AG09319 (cell line): ENCODE measurements at places on chromosomes 16 and 17.

DNA sequence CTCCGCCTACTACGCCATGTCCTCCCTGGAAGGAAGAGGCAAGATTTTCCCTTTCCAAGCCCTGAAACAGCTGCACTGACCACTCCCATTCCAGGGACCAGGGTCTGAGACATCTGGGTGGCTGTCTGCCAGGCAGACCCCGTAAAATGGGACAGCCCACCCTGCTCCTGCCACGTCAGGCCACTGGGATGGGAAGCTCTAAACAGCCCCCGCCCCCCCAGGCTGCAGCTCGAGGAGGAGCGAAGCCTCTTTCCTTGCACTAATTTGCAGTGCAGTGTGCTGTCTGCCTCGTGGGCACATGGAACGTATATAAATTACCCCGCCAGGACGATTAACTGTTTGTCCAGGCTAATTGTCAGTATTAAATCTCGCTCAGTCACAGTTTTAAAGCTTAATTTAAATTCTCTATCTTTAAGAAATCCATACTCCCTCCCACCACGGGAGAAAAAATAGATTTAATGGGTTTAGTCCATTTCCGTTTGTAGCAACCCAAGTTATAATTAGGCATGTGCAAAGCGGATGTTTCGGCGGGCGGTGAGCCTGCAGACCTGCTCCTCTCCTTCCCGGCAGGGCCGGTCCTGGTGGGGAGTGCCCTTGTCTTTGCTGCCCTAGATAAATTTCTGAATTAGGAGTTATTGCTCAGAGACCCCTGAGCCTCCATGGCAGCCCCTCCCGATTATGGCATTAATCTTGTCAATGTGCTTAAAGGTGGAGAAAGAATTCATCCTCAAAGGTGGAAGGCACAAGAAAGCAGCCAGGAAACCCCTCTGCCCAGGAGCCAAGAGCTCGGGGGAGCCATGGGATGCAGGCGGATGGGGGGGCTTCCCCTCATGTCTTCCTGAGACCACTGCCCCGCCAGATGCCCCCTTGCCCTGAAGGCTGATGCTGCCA lies 268.0 kb upstream of the TNRC6C start:
- DNase-seq = no peak

- DNase-seq = no peak
Measured at GRCh38 chr17:68694791-68695485, 93.8 kb upstream of the FAM20A start.

GRCh38 chr17:7823581-7824001 lies 10.4 kb upstream of the KDM6B start:
- DNase-seq = no peak

DNA sequence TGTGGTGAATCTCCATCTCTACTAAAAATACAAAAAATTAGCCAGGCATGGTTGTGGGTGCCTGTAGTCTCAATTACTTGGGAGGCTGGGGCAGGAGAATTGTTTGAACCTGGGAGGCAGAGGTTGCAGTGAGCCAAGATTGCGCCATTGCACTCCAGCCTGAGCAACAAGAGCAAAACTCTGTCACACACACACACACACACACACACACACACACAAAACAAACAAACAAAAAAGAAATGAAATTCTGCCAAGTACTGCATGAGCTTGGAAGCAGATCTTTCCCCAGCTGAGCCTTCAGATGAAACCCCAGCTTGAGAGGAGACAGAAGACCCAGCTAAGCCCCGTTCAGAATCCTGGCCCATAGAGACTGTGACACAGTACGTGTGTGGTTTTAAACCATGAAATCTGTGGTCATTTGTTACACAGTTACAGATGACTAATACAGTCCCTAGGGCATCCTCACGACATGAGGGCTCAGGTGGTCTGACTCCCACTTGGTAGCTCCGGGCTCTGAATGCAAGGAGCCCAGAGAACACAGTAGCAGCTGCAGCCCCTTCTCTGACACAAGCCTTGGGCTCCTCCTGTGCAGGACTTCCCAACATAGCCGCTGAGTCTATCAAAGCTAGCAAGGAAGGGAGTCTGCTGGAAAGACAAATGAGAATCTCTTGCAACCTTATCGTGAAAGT lies 132.8 kb downstream of the SEC14L1 start:
- no peak for DNase-seq

DNA sequence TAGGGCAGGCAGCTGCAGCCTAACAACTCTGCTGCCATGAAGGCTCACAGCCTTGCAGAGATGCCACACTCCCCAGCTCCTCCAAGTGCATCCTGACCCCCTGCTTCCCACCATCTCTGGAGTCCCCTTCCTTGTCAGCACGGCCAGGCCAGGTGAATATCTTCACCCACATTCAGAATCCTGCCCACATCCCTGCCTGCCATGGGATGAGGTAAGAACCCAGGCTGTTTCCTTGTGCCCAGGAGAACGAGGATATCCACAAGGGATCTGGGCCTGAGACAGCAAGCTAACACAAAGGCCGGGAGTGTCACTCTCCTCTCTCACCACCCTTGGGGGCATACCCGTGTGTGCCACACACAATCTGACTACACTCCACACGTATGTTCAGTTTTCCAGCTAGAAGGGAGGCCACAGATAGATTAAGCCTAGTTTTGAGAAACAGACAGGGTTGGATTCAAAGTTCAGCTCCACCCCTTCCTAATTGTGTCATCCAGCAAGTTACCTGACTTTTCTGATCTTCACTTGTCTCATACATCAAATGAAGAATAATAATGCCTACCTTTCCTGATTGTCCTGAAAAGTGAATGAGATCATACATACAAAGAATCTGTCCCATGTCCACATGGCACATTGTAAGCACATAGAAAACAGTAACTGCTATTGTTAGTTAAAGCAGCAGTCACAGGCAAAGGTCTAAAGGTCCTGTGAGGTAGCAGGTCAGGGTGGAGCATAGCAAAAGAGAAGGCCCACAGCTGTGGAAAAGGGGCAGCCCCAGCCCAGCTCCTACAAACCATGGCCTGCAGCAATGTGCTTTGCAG lies 17.4 kb upstream of the SUPT4H1 start:
- DNase-seq = no peak

- DNase-seq = no peak
Measured at GRCh38 chr17:30173649-30174048, 57.0 kb downstream of the NSRP1 start.

- DNase-seq = no peak
Measured at GRCh38 chr17:2140683-2141082, 85.8 kb downstream of the HIC1 start.

DNA sequence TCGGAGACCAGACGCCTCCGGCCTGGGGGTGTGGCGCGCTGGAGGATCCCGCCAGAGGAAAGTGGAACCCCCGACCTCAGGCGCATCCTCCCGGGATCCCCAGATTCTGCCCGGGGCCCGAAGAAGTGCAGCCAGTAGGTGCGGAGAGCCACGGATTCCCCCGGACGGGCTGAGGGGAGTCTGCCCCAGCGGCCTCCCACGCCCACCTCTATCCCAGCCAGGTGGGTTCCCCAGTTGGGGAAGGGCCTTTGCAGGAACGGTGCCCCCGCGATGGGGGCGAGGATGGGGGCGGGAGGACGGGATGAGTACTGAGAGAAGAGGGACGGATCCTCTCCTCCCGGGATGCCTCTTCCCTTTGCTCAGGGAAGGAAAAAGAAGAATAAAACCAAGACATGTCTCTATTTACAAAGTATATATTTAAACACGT lies 5.1 kb downstream of the CBX8 start:
- no peak for DNase-seq

DNA sequence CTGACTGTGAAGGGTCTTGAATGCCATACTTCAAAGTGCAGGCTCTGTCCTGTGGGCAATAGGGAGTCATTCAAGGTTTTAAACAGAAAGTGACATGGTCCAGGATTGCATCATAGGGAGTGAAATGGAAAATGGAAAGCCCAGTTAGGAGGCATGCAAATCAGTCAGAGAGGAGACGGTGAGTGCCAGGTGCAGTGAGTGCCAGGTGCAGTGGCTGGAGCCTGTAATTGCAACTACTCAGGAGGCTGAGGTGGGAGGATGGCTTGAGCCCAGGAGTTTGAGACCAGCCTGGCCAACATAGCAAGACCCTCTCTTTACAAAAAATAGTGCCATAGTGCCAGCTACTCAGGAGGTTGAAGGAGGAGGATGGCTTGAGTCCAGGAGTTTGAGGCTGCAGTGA lies 35.2 kb upstream of the SIAH1 start:
- no peak for DNase-seq

GRCh38 chr16:57621521-57622271 lies 6.7 kb upstream of the ADGRG1 start:
- DNase-seq = no peak

- no peak for DNase-seq
Measured at GRCh38 chr17:47252209-47252608, 1.4 kb upstream of the ITGB3 start.

DNA sequence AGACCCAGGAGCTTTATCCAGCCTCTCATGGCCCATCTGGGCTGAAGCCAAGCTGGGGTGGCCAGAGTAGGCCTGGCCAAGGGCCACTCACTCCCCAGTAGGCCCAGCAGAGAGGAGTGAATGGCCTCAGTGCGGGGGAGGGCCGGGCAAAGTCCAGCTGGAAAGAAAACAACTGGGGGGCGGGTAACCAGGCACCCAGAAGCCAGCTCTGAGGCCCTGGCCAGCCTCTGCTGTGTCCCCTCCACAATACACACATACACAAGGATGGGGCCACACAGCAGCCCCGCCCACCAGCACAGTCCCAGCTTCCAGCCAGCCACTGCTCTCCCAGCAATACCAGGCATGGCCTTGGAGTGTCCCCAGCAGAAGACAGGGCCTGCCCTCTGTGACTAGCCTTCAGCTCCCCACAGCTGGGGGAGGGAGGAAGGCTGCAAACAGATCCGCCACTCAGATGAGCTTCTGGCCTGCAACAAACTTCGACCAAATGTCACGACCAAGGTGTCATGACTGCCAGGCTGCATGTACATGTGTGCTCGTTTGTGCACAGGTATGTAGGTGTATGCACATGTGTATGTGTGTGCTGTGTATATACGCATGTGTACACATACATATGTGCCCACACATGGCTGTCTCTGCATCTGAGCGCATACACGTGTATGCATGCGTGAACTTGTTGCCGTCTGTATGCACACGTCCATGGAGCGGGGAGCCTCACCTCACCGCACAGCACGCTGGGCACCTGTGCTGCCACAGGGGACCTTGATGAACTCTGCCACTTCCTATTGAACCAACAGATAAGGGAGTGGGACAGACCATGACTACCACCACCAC lies 5.0 kb downstream of the CARHSP1 start:
- DNase-seq = no peak

- no peak for DNase-seq
Measured at GRCh38 chr17:77010667-77011066, 130.1 kb upstream of the SEC14L1 start.

DNA sequence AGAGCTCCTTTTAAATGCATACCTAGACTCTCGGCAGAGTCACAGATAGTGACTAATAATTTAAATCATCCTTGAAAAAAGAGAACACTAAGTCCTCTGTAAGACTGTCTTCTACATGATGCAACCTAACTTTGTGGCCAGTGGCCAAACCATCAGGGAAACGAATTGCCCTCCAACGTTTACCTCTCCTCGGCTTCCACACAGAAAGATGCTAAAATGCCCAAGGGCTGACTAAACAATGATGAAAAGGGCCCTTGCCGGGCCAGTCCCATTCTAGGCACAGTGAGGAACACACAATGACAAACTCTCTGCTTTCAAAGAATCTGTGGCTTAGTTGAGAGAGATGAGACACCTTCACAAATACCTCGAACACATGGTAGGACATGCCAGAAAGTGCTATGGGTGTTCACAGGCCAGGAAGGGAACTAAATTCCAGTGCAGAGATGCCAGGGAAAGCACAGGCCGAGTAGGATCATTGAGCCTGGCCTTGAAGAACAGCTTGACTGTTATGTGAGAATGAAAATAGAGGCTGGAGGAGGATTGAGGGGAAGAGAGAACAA lies 35.3 kb upstream of the PITPNM3 start:
- no peak for DNase-seq

- no peak for DNase-seq
Measured at GRCh38 chr16:82735186-82735585, 108.4 kb downstream of the CDH13 start.

DNA sequence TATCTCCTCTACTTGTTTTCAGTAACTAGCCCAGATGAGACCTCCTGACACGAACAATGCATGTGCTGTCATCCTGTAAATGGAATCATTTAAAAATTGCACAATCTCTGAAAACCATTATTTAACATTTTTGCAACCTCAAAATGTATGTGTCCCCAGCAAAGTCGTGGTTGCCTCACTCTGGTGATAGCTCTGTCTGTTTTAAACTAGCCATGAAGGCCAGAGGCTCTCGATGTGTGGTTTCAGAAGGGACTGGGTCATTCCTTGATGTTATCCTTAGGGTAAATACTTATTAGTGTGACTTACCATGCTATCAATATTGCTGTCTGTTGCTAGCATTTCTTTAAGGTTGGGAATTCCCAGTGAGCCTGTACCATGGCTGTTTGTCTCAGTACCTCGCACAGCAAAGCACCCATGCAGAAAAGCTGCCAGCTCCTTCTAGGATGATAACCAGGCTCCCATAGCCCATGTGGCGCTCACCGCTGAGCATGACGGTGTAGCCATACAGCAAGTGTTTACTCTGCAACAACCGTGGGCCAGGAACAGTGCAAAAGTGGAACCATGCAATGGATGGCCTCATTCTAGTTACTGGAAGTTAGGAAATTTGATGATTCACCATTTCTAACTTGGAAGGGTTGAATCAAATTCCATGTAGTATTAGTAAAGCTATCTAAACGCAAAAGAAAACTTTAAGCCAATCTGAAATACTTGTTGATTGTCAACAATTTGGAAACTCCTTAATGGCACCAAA lies 2.9 kb upstream of the PGS1 start:
- peak; percentile 89 for DNase-seq

GRCh38 chr17:6641247-6641863 lies 495 bp downstream of the TXNDC17 start:
- DNase-seq = no peak

- DNase-seq = peak; percentile 50
Measured at GRCh38 chr16:29029168-29029994, 44.5 kb downstream of the LAT start.

DNA sequence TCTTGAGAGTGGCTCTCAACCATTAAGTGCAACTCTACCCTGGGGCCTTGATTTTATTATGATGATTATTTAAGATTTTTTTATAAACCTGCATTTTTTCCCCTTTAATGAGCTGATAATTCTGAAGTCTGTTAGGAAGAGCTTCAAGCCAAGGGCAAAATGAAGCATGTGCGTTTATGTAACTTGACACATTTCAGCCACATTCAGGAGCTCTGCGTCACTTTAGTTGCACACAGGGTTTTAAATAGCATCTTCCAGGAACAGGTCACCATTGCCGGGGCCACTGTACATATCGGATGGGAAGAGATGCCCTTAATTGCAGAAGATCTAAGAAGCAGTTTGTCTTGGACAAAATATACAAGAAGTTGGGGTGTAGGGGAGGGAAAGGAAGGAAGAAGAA lies 89.6 kb downstream of the BMERB1 start:
- DNase-seq = no peak
